Panc1 (cell line): ENCODE measurements at places on chromosomes 11 and 22. TPM values are rescaled to one million over a fixed set of nuclear protein-coding genes. Genes with fewer than 3 reads are reported as not detected.

GRCh38 chr11:32920570-32920969 is 28.0 kb downstream of the QSER1 start:
- no peaks in the 10 kb centered on the region for H3K36me3 ChIP-seq
- H3K4me1 ChIP-seq: peaks cover 3% of the 10 kb centered on the region; the same call in 1 of the 2 replicates
- H3K27me3 ChIP-seq: no peaks in the 10 kb centered on the region
- H3K27ac ChIP-seq: no peak overlapping the region

DNA sequence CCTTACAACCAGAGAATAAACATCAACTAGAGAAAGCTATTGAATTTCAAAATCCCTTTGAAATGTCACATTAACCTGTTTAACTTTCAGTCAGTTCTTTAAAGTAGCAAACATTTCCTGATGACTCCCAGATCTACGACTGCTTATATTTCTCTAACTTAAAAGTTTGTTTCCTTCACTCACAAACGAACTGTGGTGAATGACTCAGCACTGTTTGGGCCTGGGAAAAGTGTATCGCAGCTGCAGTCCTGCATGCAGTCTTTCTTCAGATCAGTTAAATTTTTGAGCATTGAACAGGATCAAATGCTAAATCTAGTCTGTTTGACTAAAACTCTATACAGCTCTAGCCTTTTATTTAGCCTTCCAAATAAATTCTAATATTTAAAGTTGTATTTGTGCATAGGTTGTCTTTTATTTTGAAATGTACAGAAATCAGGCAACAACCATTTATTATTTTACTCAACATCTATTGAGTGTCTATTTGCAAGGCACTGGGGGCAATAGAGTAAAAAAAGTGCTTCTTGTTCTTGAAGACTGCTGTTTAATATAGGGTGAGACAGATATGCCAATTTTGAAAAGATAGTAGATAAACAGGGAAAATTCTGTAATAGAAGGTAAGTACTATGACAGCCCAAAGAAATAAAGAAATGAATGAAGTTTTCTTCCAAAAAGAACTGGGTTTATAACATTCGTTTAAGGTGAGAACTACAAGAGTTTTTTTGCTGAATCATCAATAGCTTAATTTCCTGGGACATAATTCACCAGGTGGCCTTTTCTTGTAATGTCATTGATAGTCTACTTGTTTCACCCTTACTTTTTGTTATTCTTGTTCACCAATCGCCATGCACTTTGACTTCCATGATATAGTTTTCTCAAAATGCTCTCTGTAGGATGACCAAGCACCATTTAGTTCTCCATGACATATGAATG is 235.4 kb downstream of the METTL15 start:
- no peak overlapping the region for H3K4me3 ChIP-seq
- no peaks in the 10 kb centered on the region for H3K27me3 ChIP-seq
- H3K4me1 ChIP-seq: no peaks in the 10 kb centered on the region
- DNase-seq: no peak
- no peaks in the 10 kb centered on the region for H3K36me3 ChIP-seq
- H3K27ac ChIP-seq: no peak overlapping the region

DNA sequence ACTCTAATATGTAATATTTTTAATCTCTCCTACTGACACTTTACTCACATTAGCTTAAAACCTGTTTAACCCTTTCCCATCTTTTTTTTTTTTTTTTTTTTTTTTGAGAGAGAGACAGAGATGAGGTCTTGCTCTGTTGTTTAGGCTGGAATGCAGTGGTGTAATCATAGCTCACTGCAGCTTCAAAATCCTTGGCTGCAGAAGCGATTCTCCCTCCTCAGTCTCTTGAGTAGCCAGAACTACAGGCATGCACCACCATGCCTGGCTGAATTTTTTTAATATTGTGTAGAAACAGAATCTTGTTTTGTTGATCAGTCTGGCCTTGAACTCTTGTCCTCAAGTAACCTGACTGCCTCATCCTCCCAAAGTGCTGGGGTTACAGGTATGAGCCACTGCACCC is 37.3 kb downstream of the PAMR1 start:
- H3K4me3 ChIP-seq: no peak overlapping the region
- no peak for DNase-seq
- H3K27me3 ChIP-seq: peaks cover 27% of the 10 kb centered on the region

- no peak for DNase-seq
- H3K36me3 ChIP-seq: no peaks in the 10 kb centered on the region
- H3K4me3 ChIP-seq: no peak overlapping the region
- no peak overlapping the region for H3K27ac ChIP-seq
- no peaks in the 10 kb centered on the region for H3K4me1 ChIP-seq
- peaks cover 2% of the 10 kb centered on the region for H3K27me3 ChIP-seq
These were observed 205.5 kb downstream of the CTTN start for GRCh38 chr11:70603756-70604211.

DNA sequence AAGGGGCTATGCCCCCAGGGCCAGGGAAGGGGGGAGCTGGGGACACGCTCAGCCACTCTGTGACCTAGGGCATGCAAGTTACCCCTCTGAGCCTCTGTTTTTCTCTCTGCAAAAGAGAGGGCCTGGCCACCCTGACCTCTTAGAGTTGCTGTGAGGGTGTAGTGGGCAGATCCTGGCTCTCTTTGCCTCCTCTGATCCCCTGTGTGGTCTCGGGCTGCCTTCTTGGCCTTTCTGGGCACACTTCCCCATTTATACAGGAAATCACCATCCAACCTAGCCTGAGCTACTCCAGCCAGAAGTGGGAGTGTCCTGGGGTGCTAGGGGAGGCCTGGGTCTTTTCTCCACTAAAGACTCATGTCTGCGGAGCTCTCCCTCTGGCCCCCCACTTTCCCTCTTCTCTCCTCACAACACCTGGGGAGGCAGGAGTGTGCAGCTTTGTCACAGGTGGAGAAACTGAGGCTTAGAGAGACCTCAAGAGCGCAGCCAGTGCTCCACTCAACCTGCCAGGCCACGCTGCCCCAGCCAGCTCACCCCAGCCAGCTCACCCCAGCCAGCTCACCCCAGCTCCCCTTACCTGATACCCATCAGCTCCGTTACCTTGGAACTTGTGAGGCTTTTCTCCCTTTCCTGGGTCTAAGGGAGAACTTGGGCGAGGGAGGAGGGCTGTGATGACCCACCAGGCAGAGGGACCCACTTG is 1.4 kb downstream of the AIFM3 start:
- no peaks in the 10 kb centered on the region for H3K27me3 ChIP-seq
- no peak for DNase-seq
- H3K27ac ChIP-seq: no peak overlapping the region
- no peak overlapping the region for H3K4me3 ChIP-seq
- H3K36me3 ChIP-seq: no peaks in the 10 kb centered on the region

DNA sequence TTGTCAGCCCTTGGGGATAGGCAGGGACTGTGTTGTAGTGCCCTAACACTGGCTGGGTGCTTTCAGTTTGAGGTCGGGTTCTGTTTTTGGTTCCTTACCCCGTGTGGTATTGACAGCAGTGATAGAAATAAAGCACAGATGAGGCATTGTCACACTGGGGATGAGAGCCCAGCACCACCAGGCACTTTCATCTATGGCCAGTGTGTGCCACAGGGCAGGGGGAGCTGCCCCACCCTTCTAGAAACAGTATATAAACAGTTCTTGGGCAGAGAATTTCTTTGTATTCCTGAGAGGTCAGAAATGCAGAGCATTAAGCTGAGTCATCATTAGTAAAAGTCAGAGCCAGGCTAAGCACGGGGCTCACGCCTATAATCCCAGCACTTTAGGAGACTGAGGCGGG is 23.1 kb upstream of the CDC42EP2 start:
- no peak for DNase-seq
- H3K4me3 ChIP-seq: no peak overlapping the region
- no peaks in the 10 kb centered on the region for H3K4me1 ChIP-seq
- H3K36me3 ChIP-seq: peaks cover 12% of the 10 kb centered on the region

DNA sequence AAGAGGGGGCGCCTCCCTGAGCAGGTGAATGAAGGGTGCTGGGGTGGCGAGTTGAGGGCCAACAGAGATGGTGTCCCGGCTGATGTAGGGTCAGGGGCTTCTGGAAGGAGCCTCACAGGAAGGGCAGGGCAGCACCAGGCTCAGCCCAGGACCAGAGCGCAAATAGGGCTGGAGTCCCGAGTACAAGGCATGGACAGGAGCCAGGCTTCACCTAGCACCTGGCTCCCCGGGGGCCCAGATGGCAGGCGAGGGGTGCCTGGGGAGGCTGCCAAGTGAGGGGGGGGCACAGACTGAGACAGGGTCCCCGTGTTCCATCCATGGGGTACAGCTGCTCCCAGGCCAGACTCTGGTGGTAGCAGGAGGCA is 105.8 kb downstream of the KCNQ1 start:
- no peak for DNase-seq
- no peak overlapping the region for H3K4me3 ChIP-seq
- H3K27me3 ChIP-seq: no peaks in the 10 kb centered on the region; the same call in none of the 2 replicates
- no peaks in the 10 kb centered on the region for H3K36me3 ChIP-seq

DNA sequence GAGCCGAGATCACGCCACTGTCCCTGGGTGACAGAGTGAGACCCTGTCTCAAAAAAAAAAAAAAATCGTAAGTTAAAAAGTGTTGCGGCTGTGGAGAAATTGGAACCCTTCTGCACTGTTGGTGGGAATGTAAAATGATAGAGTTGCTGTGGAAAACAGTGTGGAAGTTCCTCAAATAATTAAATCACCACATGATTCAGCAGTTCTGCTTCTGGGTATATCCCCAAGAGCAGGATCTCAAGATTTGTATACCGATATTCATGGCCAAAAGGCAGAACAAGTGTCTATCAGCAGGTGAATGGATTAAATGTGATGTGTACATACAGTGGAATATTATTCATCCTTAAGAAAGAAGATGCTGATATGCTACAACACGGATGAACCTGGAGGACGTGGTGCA is 3.8 kb downstream of the SELENOO start:
- H3K4me1 ChIP-seq: peaks cover 9% of the 10 kb centered on the region
- H3K27ac ChIP-seq: no peak overlapping the region
- no peaks in the 10 kb centered on the region for H3K27me3 ChIP-seq
- no peak overlapping the region for H3K4me3 ChIP-seq
- no peak for DNase-seq

DNA sequence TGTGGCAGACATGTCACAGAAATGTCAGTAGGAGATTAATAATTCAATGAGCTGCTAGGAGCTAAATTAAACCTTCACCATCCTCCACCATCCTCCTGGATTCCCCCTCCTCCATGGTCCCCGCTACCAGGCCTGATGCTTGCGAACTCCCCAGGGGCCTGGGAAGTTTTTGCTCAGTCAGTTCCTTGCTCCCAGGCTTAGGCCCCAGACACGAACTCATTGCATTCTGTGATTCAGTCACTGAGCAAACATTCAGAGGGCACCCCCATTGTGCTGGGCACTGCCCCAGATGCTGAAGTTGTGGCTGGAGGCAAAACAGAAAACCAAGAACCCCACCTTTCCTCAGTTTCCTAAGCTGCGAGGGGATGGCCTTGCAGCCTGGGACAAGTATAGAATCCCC is 14.3 kb downstream of the NPTXR start:
- H3K36me3 ChIP-seq: no peaks in the 10 kb centered on the region
- H3K4me3 ChIP-seq: no peak overlapping the region
- H3K4me1 ChIP-seq: no peaks in the 10 kb centered on the region; the same call in 1 of the 2 replicates
- H3K27ac ChIP-seq: no peak overlapping the region
- no peak for DNase-seq

DNA sequence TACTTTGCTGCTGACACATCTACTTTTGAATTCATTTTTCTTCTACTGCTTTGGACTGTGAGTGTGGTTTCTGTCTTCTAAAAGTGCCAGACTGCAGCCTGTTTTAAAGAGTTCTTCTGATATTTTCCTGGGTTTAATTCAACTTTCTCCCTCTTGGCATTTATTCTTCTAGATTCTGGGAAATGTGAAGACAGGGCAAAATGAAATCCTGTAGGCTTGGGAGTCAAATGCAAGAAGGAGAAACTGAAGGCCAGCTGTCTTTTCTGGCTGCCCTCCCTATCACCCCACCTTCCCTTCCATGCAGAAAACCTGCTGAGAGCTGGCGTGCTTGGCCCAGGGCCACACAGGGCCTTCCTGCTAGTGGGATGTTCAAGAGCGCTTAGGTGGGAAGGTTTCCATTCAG is 7.6 kb downstream of the ZNF70 start:
- no peak overlapping the region for H3K27ac ChIP-seq
- no peak for DNase-seq
- no peaks in the 10 kb centered on the region for H3K27me3 ChIP-seq
- H3K36me3 ChIP-seq: no peaks in the 10 kb centered on the region

DNA sequence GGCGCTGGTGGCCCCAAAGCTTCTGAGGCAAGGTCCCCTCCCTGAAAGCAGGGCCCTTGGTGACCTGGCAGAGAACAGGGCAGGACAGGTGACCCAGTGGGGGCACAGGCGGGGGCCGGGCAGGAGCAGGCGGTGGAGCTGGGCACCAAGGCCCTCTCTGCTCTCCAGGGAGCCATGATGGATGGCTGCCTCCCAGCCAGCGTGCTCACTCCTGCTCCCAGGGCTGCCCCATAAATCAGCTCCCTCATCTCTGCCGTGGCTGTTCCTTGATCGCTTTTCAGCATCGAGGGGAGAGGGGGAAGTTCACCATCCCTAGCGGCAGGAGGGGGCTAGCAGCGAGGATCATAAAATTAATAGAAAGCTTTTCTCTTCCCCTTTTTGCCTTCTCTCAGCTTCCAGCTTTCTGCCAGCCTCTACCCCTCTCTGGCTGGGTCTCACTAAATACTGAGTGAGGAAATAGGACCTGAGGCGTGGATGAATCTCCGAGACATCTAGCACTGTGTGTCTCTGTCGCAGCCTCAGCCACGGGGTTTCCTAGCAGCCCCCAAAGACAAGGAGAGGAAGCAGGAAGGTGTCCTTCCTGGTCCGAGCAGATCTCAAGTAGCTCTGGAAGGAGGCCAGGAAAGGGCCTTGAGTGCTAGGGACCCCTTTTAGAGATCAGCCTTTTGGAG is 22.2 kb upstream of the ELFN2 start:
- H3K27ac ChIP-seq: no peak overlapping the region
- H3K36me3 ChIP-seq: no peaks in the 10 kb centered on the region
- H3K4me3 ChIP-seq: no peak overlapping the region
- no peak for DNase-seq

DNA sequence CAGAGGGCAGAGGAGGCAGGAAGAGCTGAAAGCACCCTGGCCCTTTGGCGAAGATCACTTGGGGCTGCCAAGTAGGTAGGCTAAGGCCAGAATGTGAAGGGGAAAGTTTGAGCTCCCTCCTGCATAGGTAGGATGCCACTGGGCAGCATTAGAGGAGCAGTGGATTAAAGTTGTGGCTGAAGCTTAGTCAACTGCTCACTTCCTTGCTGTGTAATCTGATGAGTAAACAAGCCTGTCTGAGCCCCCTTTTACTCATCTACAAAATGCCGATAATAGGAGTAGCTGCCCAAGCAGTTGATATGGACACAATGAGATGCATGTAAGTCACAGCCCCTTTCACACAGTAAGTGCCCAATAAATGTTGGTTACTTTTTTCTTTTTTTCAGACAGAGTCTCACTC is 216.4 kb downstream of the MN1 start:
- no peaks in the 10 kb centered on the region for H3K36me3 ChIP-seq
- no peak for DNase-seq
- no peak overlapping the region for H3K4me3 ChIP-seq
- H3K27ac ChIP-seq: no peak overlapping the region

GRCh38 chr11:27300974-27301373 is 62.0 kb downstream of the CCDC34 start:
- H3K27ac ChIP-seq: no peak overlapping the region; the same call in 1 of the 2 replicates
- 0 out of 2 replicates have a peak, but pooled peaks cover 2% of the 10 kb centered on the region for H3K4me1 ChIP-seq
- H3K4me3 ChIP-seq: no peak overlapping the region
- H3K27me3 ChIP-seq: no peaks in the 10 kb centered on the region

YAP1 gene
- 158 TPM for total RNA-seq

MMP13 gene
- total RNA-seq: 0.15 TPM

MMP1 gene
- total RNA-seq: 0.15 TPM

PGA5 gene
- not detected for total RNA-seq

GSTT4 gene
- not detected for total RNA-seq

USP35 gene
- total RNA-seq: 11.8 TPM

GRAP2 gene
- total RNA-seq: 0.54 TPM
